ENCODE measurements at places on chromosomes 4 and X.

- peak; percentile 41 for DNase-seq
These were observed 146.7 kb upstream of the FAM9B start for GRCh38 chrX:9180623-9181022.

DNA sequence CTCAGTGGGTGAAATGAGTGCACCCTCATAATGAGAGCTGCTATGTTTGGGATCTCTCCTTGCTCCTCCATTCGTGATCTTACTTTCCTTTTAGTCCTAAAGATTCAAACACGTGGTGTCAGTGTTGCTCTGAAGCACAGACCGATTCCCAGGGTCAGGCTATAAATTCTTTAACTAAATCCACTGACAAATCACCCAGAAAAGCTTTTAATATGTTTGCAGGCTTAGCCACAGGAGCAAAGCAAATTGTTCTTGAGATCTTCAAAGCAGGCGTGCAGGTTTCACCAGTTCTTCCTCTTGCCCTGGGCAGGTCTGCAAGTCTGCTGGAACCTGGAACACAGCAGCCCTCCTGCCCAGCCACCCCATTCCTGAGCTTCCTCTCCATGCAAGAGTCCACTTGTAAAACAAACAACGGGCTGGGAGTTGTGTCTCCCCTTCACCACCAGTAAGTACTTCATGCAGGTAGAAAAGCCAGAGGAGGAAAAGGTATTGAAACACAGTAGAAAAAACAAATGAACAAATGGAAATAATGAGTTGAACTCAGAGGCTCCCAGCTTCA, 70.1 kb upstream of the ENPP6 start:
- no peak for DNase-seq

GRCh38 chr4:86326400-86326799, 33.5 kb downstream of the MAPK10 start:
- DNase-seq = no peak

GRCh38 chrX:71109051-71109450, 2.3 kb downstream of the IL2RG start:
- DNase-seq = no peak

DNA sequence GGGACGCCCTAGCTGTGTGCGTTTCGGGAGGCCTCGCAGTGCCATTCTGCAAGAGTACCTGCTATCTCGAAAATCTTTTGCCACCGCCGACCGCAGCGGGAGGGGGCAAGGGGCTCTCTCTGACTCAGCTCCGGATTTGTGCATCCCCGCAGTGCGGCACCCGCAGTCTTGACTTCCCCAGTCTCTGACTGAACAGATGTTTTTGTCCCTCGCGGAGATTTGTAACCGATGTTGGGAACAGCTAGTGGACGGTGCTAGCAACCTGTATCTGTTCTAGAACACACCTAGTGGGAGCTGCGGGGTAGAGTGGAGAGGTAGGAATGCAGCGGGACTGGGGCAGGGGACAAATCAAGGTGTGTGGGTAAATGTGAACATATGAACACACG, 17.2 kb downstream of the NKX6-1 start:
- DNase-seq = peak; percentile 52

DNA sequence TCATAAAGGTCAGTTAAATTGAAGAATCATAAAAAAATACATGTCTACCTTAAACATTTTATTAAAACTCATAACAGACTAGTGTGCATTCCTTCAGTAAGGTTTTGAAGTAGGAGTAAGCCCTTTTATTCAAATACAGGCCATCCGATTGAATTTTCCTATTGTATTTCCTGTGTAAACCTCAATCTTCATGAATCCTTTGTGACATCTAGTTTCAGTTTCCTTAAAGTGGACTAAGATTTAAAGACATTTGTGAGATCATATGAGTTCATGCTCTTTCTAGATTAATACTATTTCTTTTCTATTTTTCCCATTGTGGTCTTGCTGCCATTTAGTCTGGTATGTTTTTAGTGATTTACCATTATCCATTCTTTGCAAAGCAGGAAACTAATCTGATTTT, 644.7 kb upstream of the BOD1L1 start:
- DNase-seq = no peak

- DNase-seq = no peak
These were observed 161.3 kb downstream of the RTL9 start for GRCh38 chrX:110519906-110520452.

GRCh38 chr4:79576429-79576753, 168.4 kb upstream of the GK2 start:
- no peak for DNase-seq

GRCh38 chr4:26267087-26267486, 53.7 kb upstream of the RBPJ start:
- no peak for DNase-seq

Measured in WTC11 (cell line).